Cardiac ventricle fibroblast (primary cell): ENCODE measurements at places on chromosomes 11 and 22. TPM values are rescaled to one million over a fixed set of nuclear protein-coding genes. Genes with fewer than 3 reads are reported as not detected.

The UCP3 gene
- total RNA-seq = 0.50 TPM in 1 of 2 replicates, not detected in the other

The TRIM48 gene
- not detected in 2 replicates for total RNA-seq

The PRAME gene
- total RNA-seq = 0.34 TPM in 1 of 2 replicates, not detected in the other

The PHLDB1 gene
- total RNA-seq = 108 and 144 TPM in 2 replicates

The C11orf16 gene
- total RNA-seq = not detected in 2 replicates

The CASP12 gene
- not detected in 2 replicates for total RNA-seq

The VSTM5 gene
- not detected in 2 replicates for total RNA-seq

The MS4A4E gene
- total RNA-seq = not detected in 2 replicates

The CCDC15 gene
- total RNA-seq = 0.56 and 0.64 TPM in 2 replicates

The SUSD2 gene
- total RNA-seq = 43.9 and 50.7 TPM in 2 replicates

The FXYD6 gene
- 3.1 and 3.7 TPM in 2 replicates for total RNA-seq

The CCDC73 gene
- total RNA-seq = not detected in 2 replicates

The GTSE1 gene
- total RNA-seq = 0.62 and 2.9 TPM in 2 replicates

The MFRP gene
- 0.12 TPM in 1 of 2 replicates, not detected in the other for total RNA-seq

The UPK3A gene
- not detected in 2 replicates for total RNA-seq

The MRGPRX3 gene
- total RNA-seq = not detected in 2 replicates

The TECTA gene
- total RNA-seq = 0.31 and 3.1 TPM in 2 replicates

The NCF4 gene
- total RNA-seq = not detected in 2 replicates

The TP53I11 gene
- total RNA-seq = 115 and 125 TPM in 2 replicates

The ZBTB16 gene
- 58.3 and 70.3 TPM in 2 replicates for total RNA-seq

The MS4A3 gene
- not detected in 2 replicates for total RNA-seq

The GRIA4 gene
- not detected in 2 replicates for total RNA-seq

The NCR3LG1 gene
- total RNA-seq = 3.5 TPM in 2 replicates

The SEC14L3 gene
- total RNA-seq = not detected in 2 replicates

The FBLN1 gene
- total RNA-seq = 230 and 255 TPM in 2 replicates

The PATE2 gene
- 0.44 TPM in 1 of 2 replicates, not detected in the other for total RNA-seq

The MMP13 gene
- total RNA-seq = not detected in 2 replicates

The ALX4 gene
- total RNA-seq = 0.05 TPM in 1 of 2 replicates, not detected in the other

The BRSK2 gene
- not detected in 2 replicates for total RNA-seq

The CELSR1 gene
- 0.64 and 0.94 TPM in 2 replicates for total RNA-seq

The VEGFB gene
- total RNA-seq = 73.3 and 75.0 TPM in 2 replicates

The OR52N4 gene
- total RNA-seq = not detected in 2 replicates

The MS4A6E gene
- not detected in 2 replicates for total RNA-seq

The PTPRCAP gene
- total RNA-seq = not detected in 2 replicates

The SHANK3 gene
- total RNA-seq = 2.4 and 2.6 TPM in 2 replicates

The CHEK2 gene
- 13.2 and 14.9 TPM in 2 replicates for total RNA-seq

The NLRP14 gene
- total RNA-seq = 0.05 TPM in 1 of 2 replicates, not detected in the other

The RAB30 gene
- total RNA-seq = 6.5 and 14.1 TPM in 2 replicates

The OR8G1 gene
- total RNA-seq = not detected in 2 replicates

The GDPD4 gene
- total RNA-seq = not detected in 2 replicates

The B3GAT3 gene
- 30.9 and 37.1 TPM in 2 replicates for total RNA-seq

The OR51B2 gene
- not detected in 2 replicates for total RNA-seq

The SLC22A25 gene
- not detected in 2 replicates for total RNA-seq

The GLB1L2 gene
- total RNA-seq = 1.7 and 2.9 TPM in 2 replicates

The KCNJ11 gene
- not detected in 2 replicates for total RNA-seq
